ENCODE measurements at places on chromosomes 7 and 10. TPM values are rescaled to one million over a fixed set of nuclear protein-coding genes. Genes with fewer than 3 reads are reported as not detected.

PFKFB3 gene
- 26.3 TPM for total RNA-seq

TMEM229A gene
- total RNA-seq: not detected

DNA sequence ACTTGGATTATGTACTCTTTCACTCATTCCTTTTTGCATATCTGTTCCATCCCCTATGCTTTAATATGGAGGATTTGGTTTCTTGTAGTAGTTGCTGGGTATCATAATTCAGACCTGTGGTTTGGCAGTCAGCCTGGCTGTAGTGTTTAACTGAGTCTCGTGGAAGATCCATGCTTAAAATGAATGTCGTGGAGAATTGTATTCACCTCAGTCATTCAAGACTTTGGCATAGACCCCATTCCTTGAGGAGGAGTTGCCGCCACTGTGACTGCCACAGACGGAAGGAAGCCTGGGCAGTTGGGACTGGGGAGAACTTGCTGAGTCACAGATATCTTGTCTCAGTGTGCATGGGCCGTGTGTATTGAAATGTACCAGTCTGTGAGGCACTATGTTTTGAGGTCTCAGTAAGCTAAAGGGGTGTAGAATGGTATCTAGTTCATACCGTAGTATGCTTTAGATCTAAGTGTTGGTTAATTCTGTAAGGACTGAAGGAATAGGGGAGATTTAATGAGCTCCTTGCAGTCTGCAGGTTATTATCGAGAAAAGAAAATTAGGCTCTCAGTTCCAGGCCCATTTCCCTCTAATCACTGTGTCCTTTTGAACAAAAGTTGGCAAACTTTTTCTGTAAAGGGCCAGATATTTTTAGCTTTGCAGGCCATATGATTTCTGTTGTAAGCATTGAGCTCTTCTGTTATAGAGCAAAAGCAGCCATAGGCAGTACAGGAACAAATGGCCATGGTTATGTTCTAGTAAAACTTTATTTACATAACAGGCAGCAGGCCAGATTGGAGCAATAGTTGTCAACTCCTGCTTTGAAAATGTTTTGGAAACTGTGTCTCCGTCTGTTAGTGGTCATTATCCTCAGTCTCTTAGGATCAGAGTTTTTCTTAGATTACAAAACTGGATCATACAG, 76.8 kb downstream of the TPST1 start:
- DNase-seq: peak; percentile 99

DNA sequence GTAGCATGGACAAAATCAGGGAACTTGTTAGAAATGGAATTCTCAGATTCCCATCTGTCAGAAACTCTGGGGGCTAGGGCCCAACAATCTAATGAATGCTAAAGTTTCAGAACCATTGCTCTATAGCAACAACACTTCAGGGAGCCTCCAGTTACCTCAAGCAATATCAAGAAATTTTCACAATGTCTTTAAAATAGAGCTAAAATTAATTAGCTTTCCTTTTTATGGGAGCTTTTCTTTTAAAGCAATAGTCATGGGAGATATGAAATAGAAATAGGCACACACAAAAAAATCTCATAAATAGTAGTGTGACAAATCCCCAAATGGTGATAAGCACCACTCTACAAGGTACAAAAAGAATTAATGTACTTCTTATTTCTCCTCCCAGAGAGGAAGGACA, 80.9 kb downstream of the AASS start:
- no peak for DNase-seq

GRCh38 chr10:89471110-89471809, 56.9 kb downstream of the IFIT5 start:
- no peak for DNase-seq

- DNase-seq: no peak
Measured at GRCh38 chr7:37285706-37286453, 162.8 kb downstream of the ELMO1 start.

- DNase-seq: no peak
Measured at GRCh38 chr7:50858528-50859245, 76.0 kb upstream of the GRB10 start.
